ENCODE measurements at places on chromosomes 1 and 21.

DNA sequence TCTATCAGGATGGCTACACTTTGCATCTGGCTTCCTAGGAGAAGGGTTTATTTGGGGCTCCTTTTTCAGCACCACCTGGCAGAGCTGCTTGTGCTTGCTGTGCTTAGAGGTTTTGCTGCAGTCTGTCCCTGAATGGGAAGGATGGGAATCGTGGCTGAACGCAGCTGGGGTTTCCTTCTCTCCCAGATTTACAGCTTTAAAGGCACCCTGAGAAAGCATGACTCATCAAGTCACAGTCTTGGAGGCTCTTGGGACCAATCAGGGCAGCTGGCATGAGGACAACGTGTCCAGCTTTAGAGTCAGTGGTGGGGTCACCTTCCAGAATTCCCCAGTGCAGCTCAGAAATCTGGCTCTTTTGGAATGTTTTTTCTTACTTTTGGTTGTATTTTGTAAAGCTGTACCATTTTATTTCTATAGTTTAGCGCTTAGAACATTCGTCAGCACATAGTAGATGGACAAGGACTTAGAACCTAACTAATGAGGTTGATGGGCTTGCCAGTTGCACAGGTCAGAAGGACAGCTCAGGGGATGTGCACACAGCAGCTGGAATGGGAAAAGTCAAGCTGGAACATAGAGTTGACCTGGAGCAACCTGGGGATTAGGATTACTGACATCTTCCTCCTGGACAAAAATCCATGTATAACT is 222.6 kb downstream of the PRDM2 start:
- no peak for DNase-seq

- no peak for DNase-seq
Observed at GRCh38 chr1:154316704-154317103, 4.2 kb upstream of the AQP10 start.

DNA sequence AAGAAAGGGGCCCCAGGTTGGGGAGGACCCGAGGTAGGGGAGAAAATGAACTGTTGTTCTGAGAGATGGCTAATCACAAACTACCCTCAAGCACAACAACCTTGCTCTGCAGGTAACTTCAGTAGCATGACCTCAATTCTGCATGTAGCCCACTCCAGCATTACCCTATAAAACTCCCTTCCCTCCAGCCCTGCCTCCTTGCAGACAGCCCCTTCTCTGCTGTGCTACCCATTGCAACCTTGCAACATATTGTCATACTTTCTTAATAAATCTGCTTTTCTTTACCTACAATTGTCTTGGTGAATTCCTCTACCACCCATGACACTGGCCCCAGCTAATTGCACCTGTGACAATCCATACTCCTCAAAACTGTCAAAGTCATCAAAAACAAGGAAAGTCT is 428.9 kb downstream of the MATN1 start:
- no peak for DNase-seq

- peak; percentile 50 for DNase-seq
Observed at GRCh38 chr1:184664042-184664660, 90.5 kb downstream of the EDEM3 start.

GRCh38 chr1:230940848-230941247 is 37.8 kb downstream of the TTC13 start:
- no peak for DNase-seq

DNA sequence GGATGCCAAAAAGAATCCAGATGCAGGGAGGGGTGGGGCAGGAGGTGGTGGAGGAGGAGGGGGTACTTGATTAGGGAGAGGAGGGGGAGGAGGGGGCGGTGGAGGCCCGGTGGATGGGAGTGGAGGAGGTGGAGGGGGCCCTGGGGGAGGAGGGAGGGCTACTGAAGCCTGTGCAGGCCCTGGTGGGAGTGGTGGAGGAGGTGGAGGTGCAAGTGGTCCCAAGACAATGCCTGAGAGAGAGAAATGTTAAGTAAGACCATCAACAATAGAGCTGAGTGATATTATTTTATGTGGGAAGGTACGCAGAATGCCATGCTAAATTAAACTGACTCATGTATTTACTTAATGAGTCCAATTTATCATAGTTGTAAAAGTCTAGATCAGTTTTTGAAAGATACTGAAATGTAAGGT is 86.8 kb upstream of the LBR start:
- DNase-seq: no peak

DNA sequence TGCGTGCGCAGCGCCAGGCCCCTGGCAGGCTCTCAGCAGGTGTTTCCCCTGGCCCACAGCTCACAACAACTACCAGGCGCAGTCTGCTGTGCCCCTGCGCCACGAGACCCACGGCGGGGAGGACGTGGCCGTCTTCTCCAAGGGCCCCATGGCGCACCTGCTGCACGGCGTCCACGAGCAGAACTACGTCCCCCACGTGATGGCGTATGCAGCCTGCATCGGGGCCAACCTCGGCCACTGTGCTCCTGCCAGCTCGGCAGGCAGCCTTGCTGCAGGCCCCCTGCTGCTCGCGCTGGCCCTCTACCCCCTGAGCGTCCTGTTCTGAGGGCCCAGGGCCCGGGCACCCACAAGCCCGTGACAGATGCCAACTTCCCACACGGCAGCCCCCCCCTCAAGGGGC is 68.1 kb downstream of the ALPL start:
- DNase-seq: no peak

DNA sequence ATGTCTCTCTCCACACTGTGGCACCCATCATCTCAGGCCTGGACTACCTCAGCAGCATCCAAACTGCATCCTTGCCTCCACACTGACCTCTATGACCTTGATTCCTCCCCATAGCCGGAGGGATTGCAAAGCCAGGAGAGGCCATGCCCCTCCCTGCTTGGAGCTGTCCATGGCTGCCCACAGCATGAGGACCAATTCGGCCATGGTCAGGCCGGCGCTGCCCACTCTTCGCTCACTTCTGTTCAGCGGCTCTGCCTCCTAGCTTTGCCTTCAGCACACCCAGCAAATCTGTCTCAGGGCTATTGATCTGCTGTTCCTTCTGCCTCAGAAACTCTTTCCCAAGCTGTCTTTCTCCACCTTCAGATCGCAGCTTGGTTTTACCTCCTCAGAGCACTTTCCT is 94.5 kb downstream of the TNR start:
- DNase-seq: no peak

GRCh38 chr1:81803431-81804110 is 2.8 kb downstream of the ADGRL2 start:
- DNase-seq: no peak

- peak; percentile 25 for DNase-seq
Observed at GRCh38 chr1:218521414-218522169, 176.5 kb downstream of the TGFB2 start.

- DNase-seq: no peak
Observed at GRCh38 chr1:12434174-12434573, 183.8 kb downstream of the DHRS3 start.

DNA sequence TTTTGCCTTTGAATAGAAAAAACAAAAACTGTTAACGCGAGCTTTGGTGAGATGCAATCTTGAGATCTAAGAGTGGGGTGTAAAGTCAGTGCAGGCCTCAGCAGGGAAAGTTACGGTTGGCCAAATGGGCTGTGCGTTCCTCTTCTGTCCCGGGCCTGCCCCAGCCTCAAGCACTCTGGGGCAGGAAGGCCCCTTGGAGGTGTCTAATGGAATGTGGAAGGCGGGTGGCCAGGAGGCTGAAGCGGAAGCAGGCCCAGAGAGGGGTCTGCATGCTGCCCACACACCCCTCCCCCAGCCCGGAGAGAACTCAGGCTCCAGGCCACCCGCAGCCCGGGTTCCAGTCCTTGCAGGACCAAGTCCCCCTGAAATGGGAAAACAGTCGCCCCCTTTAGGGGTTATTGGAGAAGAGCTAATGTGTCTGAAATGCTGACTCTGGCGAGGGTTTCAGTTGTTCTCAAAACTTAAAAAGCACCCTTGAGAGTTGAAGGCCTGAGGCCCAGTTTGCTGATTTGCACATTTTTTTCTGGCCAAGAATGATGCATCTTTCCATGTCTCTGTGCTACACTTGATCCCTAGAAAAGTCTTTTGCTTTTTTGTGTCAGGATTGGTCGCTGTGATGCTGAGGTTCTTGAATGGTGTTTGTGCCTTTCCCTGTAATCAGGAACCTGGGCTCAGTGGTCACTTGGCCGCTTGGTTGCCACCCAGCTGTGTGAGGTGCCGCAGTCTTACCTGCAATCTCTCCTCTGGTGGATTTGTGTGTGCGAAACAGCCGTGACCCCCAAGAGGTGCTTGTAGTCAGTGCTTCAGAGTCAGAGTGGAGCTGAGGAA is 2.0 kb downstream of the COL18A1 start:
- DNase-seq: no peak

DNA sequence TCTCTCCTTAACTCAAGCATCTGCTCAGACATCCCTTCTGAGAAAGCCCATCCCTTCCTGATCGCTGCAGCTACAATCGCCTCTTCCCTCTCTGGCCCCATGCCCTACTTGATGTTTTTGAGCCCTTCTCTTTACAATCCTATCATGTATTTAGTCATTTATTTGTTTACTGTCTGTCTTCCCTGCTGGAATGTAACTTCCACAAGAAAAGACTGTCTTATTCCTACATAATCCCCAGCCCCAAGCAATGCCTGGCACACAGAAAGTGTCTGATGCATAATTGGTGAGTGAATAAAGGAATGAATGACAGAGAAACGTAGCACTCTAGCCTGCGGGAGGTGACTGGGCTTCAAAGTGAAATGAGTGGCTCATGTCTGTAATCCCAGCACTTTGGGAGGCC is 25.4 kb downstream of the ECE1 start:
- DNase-seq: no peak

DNA sequence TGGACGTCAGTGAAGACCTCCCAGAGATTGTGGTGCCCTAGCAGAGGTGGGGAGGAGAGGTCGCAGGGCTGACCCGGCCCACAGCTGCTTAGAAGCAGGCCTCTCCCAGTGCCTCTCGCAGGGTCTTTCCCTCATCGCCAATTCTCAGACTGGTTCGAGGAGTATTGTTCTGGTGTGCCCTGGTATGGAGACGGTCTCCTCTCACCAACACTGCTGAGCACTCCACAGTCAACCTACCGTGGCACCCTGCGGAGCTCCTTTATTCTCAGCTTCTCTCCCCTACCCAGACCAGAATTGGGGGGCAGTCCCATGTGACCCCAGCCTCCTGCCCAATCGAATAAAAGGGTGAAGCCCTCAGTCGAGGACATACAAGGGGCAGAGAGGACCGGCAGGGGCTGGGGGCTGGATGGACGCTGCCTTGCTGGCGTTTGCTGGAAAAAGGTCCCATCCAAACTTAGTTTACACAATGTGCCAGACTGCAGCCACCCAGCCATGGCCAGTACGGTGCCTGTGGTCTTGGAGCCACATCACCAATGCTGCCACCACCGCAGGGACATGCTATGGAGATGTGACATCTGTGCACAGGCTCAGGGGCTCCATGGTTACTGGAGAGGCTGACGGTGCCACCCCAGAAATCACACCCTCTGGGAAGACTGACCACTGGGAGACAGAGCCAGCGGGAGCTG is 80.8 kb downstream of the STUM start:
- DNase-seq: no peak

DNA sequence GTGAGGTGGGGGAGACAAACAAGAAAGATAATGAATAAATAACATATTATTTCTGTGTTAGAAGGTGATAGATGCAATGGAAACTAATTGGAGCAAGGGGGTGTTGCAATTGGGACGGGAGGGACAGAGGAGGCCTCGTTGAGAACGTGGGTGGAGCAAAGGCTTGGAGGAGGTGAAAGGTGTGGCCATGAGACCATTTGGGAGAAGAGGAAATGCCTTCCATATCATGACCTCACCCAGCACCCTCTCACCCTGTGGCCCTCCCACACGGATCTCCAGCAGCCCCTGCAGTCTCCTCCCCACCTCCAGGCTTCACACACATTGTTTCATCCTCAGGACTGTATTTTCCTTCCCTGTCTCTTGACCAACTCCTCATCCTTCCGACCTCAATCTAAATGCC is 85.3 kb upstream of the ARHGAP29 start:
- DNase-seq: no peak

DNA sequence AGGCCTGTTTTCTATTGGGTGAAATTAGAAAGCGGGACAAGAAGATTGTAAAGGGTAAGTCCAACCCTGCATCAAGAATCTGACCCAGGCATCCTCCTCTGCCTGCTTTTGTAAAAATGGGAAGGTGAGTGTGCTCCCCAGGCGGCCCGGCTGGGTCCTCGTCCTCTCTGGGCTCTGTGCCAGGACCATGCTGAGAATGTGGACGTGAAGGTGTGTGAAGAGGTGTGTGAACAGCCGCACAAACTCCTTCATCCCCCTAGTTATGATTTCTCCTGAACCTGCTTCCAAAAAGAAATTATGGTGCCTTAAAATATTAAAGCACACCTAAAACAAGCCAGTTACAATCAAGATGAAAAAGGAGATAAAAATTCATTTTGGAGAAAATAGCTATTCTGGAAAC is 185.7 kb downstream of the IGSF21 start:
- DNase-seq: no peak

DNA sequence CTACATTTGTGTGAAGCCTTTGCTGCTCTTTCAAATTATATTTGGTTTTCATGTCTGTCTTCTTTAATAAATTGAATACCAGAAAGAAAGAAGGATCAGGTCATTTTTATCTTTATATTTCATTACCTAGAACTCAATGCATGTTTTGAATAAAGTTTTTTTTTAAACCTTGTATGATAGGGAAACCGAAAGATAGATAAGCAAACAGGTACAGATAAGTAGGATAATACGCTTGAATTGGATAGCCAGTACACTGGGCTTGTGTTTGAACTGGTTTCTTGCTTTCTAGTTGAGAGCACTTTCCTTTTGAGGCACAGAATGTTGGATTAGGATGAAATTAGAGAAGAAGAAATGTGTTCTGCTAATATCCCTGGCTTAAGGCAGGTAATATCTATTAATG is 46.9 kb downstream of the PKN2 start:
- no peak for DNase-seq

DNA sequence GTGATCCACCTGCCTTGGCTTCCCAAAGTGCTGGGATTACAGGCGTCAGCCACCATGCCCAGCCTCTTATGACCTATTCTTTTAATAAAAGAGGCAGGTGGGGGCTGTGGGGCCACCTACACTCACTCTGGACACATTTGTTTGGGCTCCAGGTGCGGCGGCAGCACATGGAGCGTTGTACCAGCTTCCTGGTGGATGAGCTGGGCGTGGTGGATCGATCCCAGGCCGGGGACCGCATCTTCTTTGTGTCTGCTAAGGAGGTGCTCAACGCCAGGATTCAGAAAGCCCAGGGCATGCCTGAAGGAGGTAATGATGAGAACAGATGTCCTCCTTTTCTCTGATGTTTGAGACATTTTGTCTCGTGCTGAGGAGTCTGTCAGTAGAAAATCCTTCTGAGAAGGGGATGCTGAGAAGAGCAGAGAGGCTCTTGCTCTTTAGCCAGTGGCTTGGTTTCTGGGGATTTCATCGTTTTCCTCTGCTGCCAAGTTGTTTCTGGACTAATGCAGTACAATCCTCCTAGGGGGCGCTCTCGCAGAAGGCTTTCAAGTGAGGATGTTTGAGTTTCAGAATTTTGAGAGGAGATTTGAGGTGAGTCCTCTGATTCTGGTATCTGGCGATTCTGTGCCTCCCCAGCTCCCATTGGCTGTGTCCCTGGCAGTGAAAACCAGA is 17.9 kb upstream of the MIIP start:
- DNase-seq: no peak
